ENCODE measurements at places on chromosomes 2 and 18.

GRCh38 chr2:39728941-39729351, 50.1 kb downstream of the THUMPD2 start:
- no peak for DNase-seq

GRCh38 chr2:14273650-14274049, 358.9 kb upstream of the LRATD1 start:
- DNase-seq, result no peak

GRCh38 chr2:109173311-109174171, 44.5 kb downstream of the SH3RF3 start:
- no peak for DNase-seq

GRCh38 chr2:236763857-236764256, 194.2 kb downstream of the ACKR3 start:
- DNase-seq, result no peak

GRCh38 chr18:13726972-13727331, 479 bp downstream of the RNMT start:
- no peak for DNase-seq

DNA sequence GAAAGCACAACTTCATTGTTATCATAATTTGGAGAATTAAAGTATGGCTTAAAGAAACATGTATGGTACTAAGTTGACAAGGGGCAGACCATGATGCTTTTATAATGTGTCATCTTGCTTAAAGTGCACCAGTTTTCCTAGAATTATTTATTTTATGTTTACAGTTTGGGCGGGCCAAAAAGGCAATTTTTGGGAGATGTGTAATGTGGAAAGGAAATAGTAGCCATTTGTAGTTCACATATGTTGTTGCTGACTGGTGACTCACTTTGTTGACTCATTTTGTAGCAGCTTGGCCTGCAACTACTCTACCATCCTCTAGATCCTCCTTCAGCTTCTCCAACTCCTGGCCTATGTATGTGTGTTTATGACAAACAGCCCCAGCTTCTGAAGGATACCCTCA, 7.7 kb downstream of the ZSCAN30 start:
- no peak for DNase-seq

DNA sequence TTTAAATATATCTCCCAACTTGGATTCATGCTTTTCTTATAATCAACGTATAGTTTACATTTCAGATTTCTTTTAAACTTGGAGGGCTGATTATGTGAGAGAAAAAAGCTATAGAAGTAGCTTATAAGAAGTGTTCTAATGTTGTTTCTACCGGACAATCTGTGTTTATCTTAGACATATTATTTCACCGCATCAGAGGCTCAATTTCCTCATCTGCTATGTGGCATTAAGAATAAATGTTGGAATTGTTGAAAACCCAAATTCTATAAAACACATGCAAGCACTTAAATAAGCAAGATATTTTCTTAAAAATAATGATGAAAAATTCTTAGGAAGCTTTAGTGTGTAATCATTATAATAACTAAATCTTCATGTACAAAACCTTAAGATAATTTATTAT, 407.9 kb downstream of the HRH4 start:
- DNase-seq, result no peak

GRCh38 chr2:80298954-80299353, 5.6 kb downstream of the LRRTM1 start:
- DNase-seq, result no peak

DNA sequence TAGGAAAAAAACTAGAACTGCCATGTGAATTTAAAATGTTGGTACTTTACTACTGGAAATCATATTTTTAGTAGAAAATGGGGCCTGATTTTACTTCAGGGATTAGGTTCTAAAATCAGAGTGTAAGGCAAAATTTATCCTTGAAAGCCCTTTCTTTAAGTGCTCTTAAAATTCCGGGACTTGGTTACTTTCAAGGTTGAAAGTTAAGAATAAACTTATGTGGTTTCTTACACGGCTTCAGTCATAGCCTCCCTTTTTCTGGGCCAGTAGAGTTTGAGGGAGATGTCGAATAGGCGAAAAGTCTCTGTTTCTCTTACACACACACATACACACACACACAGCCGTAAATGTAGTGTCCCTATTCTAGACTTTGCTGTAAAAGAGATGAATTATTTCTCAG, 13.1 kb downstream of the KCNE4 start:
- no peak for DNase-seq

DNA sequence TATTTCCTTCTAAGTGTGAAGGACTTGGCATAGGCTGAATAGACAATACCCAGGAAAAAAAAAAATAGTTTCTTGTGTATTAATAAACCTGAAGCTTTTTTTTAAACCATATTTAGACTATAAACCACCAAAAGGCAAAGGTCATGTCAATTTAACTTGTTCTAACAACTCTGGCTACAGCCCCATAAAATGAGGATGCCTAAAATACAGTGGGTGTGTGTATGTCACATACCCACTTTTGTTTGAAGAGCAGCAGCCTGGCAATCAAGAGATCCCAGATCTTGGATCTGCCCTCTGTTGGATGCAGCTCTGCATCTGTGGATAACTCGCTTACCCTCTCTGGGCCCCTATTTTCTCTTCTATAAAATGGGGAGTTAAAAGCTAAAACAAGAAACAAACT, 65.4 kb downstream of the SATB2 start:
- no peak for DNase-seq

DNA sequence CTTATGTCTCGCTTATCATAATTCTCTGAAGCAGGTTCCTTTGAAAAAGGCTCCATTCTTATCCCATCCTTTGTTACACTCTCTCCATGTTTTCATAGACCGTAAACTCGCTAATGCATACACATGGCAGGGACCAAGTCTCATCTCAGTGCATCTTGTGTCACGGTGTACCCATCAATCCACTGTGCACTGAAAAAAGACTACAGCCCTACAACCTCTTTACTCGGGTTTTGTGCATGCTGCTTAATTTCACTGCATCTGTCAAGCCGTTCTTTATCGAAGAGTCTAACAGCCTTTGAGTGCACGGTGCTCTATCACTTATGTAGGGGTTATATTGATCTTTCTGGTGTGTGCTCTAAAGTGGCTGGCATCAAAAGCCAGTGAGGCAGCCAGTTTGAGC, 302.9 kb upstream of the ERBB4 start:
- DNase-seq, result no peak

DNA sequence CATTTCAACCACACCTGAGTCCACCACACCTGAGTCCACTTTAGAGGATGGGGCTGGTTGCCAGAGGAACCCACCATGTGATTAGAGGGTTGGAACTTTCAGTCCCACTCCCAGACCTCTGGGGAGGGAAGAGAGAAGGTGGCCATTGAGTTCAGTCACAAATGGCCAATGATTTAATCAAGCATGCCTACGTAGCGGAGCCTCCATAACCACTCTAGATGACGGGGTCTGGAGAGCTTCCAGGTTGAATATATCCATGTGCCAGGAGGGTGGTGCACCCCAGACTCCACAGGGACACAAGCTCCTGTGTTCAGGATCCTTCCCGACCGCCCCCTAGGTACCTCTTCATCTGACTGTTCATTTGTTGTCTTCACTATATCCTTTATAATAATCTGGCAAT, 53.3 kb downstream of the CYBRD1 start:
- DNase-seq, result no peak

- DNase-seq, result no peak
Observed at GRCh38 chr2:198883604-198884003, 574.1 kb downstream of the SATB2 start.

DNA sequence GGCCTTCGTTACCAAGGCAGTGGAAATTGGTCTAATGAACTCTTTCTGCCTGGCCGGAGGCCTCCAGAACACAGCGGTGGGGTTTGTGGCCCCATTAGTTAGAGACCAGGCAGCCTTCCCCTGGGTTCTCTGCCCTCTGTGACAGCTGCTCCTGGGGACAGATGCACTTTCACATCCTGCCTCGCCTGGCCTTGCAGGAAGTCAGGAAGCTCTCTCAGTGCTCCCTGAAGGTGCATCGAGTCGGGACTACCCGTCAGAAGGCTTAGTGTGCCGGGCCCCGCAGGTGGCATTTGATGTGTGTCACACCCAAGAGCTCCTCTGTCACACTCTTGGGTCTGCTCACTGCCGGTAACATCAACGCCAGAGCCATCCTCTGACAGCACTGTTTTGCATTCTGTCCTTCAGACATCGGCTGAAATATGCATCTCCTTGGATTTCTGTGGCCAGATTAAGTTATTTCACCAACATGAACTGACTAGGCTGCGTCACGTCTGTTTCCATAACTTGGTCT, 158.3 kb downstream of the LDLRAD4 start:
- no peak for DNase-seq

- no peak for DNase-seq
Observed at GRCh38 chr2:98809116-98809515, 78.2 kb upstream of the MGAT4A start.

GRCh38 chr2:236674646-236675045, 105.0 kb downstream of the ACKR3 start:
- no peak for DNase-seq

DNA sequence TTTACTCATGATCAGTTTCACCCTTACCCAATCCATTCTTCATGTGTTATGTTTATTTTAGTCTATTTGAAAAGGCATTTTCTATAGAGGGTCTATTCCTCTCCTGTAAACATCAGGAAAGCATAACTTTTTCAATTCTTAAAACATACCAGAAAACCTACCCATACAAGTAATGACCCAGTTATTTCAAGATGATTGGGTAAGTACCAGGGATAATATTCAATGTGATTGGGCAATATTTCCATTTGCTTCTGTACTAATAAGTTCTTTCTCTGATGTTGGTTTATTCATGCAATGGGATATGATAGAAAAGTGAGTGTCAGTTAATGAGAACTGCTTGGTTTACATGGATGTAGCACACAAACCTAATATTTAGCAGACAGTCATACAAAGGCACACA, 87.6 kb downstream of the CCBE1 start:
- DNase-seq, result no peak

DNA sequence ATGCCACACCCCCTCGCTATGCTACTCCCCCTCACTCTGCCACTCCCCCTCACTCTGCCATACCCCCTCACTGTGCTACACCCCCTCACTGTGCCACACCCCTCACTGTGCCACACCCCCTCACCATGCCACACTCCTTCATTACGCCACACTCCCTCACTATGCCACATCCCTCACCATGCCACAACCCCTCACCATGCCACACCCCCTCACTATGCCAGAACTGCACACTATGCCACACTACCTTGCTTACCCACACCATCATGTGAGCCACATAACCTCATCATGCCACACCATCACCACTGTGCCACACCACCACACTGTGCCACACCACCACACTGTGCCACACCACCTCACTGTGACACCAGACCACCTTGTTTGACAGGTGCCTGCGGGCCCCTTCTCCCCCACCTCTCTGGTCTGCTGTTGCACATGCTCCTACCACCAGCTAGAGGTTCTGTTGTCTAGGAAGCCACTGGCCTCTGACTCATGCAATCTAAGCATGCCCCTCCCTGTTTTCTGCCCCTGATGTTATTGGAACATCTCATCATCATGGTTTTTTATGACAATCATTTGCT, 22.0 kb downstream of the MARCHF4 start:
- no peak for DNase-seq

- no peak for DNase-seq
Observed at GRCh38 chr2:221034973-221035372, 537.1 kb downstream of the EPHA4 start.

GRCh38 chr2:150127995-150128394, 359.5 kb downstream of the RND3 start:
- no peak for DNase-seq
